ENCODE measurements at places on chromosomes 1 and 21. TPM values are rescaled to one million over a fixed set of nuclear protein-coding genes. Genes with fewer than 3 reads are reported as not detected.

The B3GALT2 gene
- 2.5 TPM for total RNA-seq

The C1orf94 gene
- total RNA-seq = not detected

The SRGAP2C gene
- total RNA-seq = 7.4 TPM

The OR10Z1 gene
- not detected for total RNA-seq

The NEGR1 gene
- total RNA-seq = 8.8 TPM

The HES3 gene
- total RNA-seq = not detected

The OR6K3 gene
- total RNA-seq = not detected

The MUL1 gene
- total RNA-seq = 54.0 TPM

The DNTTIP2 gene
- total RNA-seq = 39.2 TPM

The CD1C gene
- not detected for total RNA-seq

The RNF186 gene
- not detected for total RNA-seq

The CA14 gene
- not detected for total RNA-seq

The PRRX1 gene
- 3.7 TPM for total RNA-seq

The CD1E gene
- not detected for total RNA-seq

The TPTE gene
- total RNA-seq = not detected

The MYBPH gene
- 2.8 TPM for total RNA-seq

The PTAFR gene
- not detected for total RNA-seq

The SLAMF9 gene
- not detected for total RNA-seq

The AQP10 gene
- not detected for total RNA-seq

The LEFTY1 gene
- not detected for total RNA-seq

The GJB3 gene
- not detected for total RNA-seq

The CSF1 gene
- total RNA-seq = 42.4 TPM

The ABCG1 gene
- total RNA-seq = not detected

All from LHCN-M2 (cell line).